ENCODE measurements at places on chromosomes 13 and 19. TPM values are rescaled to one million over a fixed set of nuclear protein-coding genes. Genes with fewer than 3 reads are reported as not detected.

DNA sequence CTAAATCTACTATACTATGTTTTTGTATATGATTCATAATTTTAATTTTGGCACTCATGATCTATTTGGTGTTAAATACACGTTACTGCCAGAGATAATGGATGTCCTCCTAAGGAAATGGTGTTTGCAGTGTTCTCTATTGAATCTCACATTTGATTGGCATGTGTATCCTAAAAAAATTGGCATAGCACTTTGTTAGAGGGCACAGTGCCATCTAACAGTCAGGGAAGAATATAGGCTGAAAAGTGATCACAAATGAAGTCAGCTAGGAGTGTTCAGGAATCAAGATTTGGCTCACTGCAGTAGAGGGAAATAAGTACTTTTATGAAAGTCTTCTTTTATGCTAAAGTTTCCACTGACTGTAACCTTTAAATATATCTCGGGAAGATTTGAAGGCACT is 624.6 kb downstream of the GPC6 start:
- no peak for DNase-seq

DNA sequence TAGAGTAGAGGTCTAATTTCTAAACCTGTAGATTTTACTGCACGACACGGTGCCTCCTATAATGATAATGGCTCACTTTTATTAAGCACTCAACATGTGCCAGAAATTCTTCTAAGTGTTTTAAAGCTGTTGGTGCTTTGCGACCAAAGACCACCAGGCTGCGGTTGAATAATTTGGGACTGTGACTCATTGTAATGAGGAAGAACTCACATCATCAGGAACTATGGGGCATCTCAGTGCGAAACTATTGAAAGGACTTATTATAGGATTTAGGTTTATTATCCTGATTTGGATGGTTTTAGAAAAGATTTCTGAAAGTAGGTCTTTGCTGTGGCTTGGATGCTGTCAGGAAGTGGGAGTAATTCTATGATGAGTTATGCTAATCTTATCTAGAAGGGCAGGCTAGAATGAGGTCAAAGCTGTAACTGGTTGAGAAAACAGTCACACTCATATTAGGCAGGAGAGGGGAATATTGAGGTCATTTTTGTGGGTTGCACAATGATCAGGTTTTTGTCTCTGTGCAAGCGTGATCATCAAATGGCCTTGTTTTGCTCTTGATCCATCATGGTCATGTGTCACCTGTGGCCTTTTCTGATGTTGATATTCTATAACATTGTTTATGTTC is 266.8 kb downstream of the PCDH20 start:
- no peak for DNase-seq

DNA sequence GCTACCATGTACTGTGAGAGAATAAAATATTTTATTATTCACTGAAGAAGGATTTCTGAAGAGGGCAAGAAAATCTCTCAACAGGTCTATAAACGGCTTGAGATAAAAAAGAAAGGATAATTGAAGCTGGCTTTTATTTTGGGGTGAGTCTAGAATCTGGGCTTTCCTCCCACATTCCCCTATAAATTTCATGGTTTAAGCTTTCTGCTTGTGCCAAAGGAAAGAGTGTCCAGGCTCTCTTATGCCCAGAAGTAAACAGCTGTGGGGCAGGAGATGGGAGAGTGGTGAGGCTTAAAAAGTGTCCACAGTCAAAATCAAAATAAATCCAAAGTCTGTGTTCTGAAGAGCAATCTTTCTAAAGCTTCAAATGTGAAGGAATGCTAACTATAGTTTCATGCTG is 942.2 kb upstream of the MIR17HG start:
- DNase-seq, result no peak

Gene KIR3DL2
- total RNA-seq, result not detected

DNA sequence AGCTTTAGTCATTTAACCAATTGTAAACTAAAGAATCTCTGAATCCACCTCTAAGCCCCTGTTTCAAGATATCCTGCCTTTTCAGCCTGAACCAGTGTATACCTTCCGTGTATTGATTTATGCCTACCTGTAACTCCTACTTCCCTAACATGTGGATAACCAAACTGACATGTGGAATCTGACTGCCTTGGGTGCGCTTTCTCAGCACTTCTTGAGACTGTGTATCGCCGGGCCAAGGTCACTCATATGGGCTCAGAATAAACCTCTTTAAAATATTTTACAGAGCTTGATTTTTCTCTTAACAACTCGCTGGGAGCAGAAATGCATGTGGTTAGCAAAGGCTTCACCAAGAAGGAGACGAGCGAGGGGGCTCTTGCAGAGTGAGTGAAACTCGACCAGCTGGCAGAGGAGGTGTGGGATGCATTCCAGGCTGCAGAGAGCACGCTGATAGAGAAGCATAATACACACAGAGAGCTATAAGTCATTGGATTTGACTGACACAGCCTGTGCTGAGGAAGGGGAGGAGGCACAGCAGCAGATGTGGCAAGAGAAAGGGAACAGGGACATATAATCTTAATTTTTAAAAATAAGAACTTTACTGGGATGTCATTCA is 268.2 kb upstream of the MAB21L1 start:
- no peak for DNase-seq

GRCh38 chr19:18846862-18847548 is 15.2 kb downstream of the UPF1 start:
- DNase-seq, result peak; percentile 79

GRCh38 chr19:43444531-43445287 is 20.7 kb downstream of the LYPD3 start:
- no peak for DNase-seq

DNA sequence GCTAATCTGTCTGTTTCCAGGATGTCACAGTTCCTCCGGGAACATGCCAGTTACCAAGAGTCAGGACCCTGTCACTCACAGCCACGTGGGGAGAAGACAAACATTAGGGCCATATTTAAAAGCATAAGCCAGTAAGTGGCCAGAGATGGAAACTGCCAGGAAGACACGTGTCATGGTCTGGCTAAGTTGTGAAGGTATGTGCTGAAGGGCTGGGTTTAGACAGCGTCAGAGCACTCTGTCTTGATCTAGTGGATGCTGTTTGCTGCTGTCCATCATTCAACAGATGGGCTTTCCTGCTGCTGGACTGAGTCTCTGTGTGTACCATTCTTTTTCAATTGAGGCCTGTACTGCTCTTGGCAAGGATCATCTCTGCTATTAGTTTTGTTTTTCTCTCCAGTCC is 128.6 kb downstream of the HS6ST3 start:
- DNase-seq, result no peak

DNA sequence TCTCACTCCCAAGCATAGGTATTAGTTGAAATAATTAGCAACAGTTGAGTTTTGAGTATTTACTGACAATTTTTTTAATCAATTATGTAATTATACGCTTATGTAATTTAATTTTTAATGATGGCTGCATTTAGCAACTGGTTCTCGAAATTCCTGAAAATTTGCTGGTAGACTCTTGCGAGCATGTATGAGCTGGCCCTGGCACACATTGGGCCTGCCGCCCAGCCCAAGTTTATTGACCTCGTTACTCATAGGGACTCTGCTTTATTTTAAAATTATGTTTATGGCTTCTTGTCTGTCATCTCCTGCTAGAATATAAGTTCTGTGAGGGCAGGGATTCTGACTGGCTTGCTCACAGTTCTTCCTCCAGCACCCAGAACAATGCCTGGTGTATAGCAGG is 6.7 kb downstream of the KLK14 start:
- no peak for DNase-seq
